ENCODE measurements at places on chromosomes 1 and 21.

GRCh38 chr1:205914730-205915129, 28.5 kb downstream of the SLC26A9 start:
- DNase-seq: no peak

DNA sequence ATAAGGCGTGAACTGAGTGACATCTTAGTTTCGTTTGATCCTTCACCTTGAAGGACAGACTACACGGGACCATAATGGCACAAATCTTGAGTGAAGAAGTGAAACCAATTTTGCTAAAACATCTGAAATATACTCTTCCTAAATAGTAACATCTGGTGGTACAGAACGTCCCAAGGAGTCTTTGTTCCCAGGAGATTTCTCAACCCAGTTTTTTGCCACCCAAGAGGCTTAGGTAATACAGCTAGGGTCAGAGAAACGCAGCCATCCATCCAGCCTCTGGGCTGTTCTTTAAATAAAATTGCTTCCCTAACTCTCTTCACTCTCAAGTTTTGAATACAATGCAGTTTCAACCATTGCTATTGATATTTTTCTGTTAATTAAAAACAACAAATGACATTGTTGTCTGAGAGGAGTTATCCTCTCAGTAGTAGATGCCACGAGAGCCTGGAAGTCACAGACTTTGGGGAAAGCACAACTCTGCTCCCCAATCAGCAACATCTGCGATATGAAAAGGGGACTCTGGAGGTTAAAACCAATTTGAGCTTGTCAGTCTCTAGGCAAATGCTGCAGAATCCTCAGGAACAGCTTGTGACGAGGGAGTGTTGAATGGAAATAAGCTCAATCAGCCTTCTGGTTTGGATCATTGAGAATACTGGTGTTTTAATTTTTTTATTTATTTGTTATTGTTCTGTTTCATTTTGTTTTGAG, 394.3 kb upstream of the ADGRL2 start:
- no peak for DNase-seq

DNA sequence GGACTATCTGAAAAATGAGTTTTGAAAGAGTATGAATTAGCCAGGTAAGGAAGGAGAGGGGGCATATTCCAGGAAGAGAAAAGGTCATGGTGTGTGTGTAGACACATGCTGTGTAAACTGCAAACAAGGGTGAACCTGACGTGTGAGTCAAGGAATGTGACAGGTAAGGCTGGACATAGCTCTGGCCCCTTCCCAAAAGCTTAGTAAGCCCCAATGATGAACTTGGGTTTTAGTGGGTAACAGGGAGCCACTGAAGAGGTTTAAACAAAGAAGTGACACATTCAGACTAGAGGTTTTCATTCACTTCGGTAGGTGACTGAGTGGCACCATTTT, 36.7 kb downstream of the EGLN1 start:
- no peak for DNase-seq

GRCh38 chr1:102174259-102174863, 177.6 kb upstream of the OLFM3 start:
- DNase-seq: peak; percentile 58

- DNase-seq: no peak
Measured at GRCh38 chr1:233566886-233567285, 47.0 kb upstream of the KCNK1 start.

DNA sequence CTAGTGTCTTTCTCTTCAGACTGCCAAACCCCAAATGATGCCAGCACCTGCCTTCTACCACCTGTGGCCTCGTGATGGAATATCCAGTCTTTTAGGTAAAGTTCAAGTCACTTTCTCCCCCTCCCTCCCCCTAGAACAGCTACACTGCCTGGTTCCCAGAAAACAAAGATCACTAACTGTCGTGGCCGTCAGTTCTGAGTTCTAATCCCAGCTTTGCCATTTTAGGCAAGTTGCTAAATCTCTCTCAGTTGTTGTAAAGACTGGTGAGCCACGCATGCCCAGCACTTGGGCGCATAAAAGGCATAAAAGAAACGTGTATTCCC, 648 bp upstream of the TRAPPC3 start:
- DNase-seq: no peak

DNA sequence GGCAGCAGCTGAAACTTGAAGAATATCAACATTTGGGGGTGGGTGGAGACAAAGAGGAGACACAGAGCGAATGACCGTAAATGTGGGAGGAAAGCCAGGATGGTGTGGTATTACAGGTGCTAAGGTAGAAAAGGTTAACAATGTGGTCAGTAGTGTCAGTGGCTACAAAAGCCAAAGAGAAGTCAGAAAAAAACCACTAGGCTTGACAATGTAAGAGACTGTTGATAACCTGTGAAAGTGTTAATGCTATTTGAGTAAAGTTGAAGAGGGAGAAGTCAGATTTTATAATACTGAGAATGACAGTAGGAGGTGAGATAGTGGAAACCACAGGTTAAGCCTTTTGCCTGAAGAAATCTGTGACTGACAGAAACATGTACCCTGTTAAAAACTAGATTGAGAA, 120.8 kb downstream of the CLEC20A start:
- DNase-seq: no peak

GRCh38 chr1:1833916-1834325, 55.7 kb upstream of the NADK start:
- DNase-seq: no peak

DNA sequence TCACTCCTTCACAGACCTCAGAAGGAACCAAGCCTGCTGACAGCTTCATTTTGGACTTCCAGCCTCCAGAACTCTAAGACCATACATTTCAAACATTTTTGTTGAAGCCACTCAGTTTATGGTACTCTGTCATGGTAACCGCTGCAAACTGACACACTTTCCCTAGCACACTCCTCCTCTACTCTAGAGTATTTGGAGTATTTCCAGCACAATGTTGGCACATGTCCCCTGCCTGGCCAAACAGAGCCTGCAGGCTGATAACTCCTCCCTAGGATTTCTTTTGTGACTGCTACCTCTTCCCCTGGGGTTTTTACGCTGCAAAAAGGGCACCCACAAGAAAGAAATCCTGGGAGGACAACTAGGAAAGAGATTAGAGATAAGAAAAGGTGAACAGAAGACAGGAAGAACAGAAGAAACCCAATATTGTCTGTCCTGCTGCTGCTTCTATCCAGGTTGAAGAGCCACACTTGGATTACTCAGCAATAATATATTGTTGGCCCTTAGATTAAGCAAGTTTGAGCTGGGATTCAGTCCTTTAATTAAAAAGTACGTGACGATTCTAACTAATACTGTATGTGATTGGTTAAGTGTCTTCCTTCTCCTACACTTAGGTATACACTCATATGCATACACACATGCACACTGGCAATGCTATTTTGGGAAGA, 844.1 kb downstream of the LTN1 start:
- peak; percentile 24 for DNase-seq

DNA sequence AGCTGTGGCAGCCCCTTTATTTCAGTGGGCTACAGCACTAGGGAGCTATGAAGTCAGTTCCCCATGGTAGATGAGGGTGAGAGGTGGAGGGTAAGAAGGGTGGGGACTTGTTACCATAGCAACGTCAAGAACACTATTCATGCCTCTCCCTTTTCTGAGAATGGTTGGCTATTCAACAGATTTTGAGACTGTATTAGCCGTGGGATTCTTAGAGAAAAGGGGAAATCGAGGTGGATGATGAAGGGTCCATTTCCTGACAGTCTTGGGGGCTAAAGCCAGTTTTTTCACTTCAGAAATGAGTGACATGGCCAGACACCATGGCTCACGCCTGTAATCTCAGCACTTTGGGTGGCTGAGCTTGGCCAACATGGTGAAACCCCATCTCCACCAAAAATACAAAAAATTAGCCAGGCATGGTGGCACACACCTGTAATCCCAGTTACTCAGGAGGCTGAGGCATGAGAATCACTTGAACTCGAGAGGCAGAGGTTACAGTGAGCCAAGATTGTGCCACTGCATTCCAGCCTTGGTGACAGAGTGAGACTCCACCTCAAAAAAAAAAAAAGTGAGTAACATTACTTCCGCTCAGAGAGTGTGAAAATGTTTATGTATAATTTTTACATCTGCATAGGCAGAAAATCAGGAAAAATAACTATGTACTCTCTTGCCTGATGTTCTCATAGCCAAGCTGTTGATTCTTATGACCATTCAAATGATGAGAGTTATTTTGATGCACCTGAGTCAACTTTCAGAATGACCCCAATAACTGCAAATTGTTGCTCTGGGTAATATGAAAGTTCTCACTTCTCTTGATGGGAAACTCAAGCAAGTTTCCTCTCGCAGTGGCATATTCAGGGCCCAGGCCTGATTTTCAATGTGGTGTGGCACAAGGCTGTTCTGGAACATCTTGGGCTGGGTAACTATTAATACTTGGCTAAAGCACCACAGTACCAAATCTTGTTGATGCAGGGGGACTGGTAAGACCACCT, 23.2 kb upstream of the RGSL1 start:
- DNase-seq: no peak

DNA sequence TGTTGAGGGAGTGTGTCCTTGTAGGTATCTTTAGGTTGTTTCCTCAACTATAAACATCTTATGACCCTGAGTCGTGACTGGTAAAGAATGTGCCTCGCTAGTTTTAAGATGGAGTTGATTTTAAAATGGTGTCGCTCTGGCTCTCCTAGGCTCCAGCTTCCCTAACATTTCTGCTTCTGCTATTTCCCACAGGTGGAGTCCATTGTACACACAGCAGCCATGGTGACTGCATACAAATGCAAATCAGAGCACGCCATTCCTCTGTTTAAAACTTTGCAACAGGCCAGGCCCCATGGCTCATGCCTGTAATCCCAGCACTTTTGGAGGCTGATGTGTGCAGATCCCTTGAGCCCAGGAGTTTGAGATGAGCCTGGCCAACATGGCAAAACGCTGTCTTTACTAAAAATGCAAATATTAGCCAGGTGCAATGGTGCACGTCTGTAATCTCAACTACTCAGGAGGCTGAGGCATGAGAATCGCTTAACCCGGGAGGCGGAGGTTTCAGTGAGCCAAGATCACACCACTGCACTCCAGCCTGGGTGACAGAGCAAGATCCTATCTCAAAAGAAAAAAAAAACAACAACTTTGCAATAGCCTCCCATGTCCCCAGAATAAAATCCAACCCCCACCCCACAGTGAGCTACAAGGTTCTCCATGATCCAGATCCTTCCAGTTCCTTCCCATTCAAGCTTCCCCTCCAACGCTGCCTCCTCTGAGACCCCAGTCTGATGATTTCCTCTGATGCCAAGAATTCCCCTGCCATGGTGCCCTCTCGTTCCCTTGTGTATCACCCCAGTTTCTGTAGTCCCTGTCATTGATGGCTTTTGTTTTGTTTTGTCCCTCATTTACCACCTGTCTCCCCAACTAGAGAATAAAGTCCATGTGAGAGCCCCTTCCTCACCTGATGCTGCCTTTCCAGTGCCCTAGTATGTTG, 36.9 kb upstream of the KLHDC7A start:
- no peak for DNase-seq

GRCh38 chr21:25188677-25189079, 418.6 kb downstream of the MRPL39 start:
- DNase-seq: no peak

- DNase-seq: no peak
Measured at GRCh38 chr1:211975152-211975941, 60.0 kb downstream of the INTS7 start.

GRCh38 chr1:181205901-181206300, 117.4 kb downstream of the IER5 start:
- DNase-seq: no peak

- DNase-seq: no peak
Measured at GRCh38 chr1:84170171-84170570, 26.1 kb downstream of the PRKACB start.

DNA sequence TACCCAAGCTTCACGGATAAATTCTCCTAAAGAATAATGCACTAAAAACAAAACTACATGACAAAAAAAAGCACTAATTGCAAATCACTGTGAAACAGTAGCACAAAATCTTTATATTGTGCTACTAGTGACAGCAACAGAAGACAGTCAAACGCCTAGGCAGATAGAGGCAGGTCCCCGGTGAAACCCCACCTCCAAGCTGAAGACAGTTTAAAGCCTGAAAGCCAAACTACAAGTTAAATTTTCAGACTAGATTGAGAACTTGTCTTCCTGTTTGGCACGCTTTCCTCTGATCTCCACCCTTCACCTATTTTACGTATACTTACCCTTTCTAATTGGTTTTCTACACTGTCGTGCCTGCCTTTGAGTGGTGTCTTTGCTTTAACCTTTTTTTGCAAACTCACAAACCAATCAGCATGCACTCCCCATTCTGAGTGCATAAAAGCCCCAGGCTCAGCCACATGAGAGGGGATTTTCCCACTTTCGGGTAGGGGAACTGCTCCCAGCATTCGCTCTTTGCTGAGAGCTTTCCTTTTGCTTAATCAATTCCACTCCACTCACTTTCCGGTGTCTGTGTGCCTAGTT, 3.6 kb upstream of the BACH1 start:
- peak; percentile 65 for DNase-seq

DNA sequence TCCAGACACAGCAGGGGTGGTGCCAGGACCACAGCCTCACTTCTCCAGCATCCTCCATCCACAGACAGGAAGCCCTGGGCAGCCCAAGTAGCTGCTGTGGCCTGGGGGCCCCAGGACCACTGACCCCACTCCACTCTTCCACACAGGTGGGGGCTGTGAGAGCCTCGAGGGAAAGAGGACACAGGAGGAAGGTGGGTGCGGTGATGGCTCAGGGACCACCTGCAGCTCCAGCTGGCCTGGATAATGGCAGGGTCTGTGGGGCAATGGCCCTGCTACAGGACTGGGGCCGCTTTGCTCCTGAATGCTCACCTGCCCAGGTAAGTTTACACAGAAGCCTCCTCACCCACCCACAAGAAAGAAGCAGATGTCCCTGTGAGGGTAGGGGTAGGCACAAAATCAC, 18.3 kb upstream of the PRSS38 start:
- DNase-seq: no peak

DNA sequence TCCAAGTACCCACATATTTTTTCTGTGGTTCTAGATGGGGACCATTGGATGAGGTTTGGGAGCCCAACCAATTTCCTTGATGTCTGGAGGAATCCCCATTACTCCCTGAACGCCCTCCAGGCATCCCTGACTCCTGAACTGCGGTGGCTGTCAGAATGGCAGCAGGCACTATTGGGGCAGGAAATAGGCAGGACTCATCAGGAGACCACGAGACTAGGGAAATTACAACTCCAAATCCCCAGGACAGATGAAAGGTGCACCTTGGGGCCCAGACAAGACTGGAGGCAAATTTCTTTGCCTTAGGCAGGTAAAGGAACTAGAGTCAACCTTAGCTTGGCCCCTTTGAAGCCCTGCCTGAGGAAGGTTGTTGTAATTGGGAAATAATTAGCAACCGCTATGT, 1.1 kb downstream of the CGN start:
- DNase-seq: no peak

GRCh38 chr1:206706806-206707366, 22.2 kb downstream of the MAPKAPK2 start:
- DNase-seq: no peak

DNA sequence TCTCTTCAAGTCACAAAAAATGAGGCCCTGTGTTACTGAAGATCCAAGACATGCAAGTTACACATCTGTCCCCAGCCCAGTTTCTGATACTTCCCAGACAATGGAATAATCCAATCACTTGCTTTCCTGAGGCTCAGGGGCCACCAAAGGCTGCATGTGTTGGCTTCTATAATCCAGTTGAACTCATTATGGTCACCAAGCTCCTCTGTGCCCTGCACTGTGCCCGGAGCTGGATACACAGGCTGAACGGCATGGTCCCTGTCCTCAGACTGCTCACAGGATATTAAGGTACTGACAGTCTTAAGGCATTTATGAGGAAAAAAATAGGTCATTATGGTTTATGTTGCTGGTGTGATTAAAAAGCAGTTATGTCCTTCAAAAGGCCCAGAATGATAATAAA, 117.0 kb upstream of the SYT6 start:
- DNase-seq: no peak

- DNase-seq: no peak
Measured at GRCh38 chr1:162732094-162732493, 58.4 kb upstream of the HSD17B7 start.

GRCh38 chr1:81874940-81875339, 74.2 kb downstream of the ADGRL2 start:
- no peak for DNase-seq
